AG08395 (cell line): ENCODE measurements at places on chromosomes 16 and 17.

GRCh38 chr17:17351901-17352781 is 49.0 kb downstream of the NT5M start:
- DNase-seq: no peak

DNA sequence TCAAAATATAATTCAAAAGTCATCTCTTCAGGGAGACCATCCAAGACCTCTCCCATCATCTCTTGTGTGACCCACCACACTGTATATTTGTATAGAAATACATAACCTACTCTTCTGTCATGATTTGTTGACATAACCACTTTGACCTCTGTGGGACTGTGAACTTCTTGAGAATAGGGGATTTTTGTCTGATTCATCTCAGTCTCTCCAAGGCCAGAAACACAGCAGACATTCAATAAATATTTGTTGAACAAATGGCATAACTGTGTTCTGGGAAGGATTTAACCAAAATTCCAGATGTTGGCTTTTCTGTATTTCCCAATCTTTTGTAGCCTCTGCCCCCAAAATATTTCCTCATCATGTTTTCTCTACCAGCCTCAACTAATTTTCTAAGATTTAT is 169.7 kb downstream of the CDH11 start:
- peak; percentile 38 for DNase-seq

DNA sequence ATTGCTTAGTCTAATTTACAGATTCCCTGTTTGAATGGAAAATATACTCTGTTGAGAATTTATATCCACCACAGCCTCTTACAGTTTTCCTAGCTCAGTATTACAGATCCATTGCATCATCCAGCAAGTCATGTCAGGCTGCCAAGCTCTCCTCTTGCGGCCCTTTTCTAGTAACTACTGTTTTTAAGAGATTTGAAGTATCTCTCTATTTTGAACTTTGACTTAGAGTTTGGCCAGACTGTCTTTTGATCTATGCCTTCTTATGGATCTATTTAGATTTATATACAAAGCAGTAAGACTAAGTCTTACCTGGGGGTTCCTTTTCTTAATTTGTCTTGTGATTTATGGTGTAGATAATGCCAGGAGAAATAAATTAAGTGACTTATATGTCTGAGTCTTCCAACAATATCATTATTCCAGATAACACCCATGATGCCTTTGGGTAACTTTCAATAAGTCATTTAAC is 53.1 kb upstream of the ABCC11 start:
- DNase-seq: peak; percentile 61

DNA sequence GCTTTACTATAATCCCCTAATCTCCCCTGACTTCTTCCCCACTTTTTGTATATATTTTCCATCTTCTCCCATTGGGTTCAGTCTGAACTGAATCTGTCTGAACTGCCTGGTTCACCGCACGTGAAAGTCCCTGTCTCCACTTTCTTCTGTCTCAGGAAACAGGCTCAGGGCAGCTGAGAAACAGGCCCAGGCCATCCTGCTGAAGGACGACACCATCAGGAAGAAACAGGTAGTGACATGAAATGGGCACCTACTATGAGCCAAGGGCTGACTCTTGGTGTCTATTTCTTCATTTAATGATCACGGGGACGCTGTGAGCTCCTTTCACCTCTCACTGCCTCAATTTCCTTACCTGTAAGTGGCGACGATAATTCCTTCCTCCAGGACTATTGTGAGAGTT is 90.5 kb upstream of the HSBP1 start:
- DNase-seq: no peak

- DNase-seq: no peak
Measured at GRCh38 chr16:81650982-81651562, 128.0 kb upstream of the PLCG2 start.

- no peak for DNase-seq
Measured at GRCh38 chr17:15124746-15125145, 140.4 kb downstream of the PMP22 start.

DNA sequence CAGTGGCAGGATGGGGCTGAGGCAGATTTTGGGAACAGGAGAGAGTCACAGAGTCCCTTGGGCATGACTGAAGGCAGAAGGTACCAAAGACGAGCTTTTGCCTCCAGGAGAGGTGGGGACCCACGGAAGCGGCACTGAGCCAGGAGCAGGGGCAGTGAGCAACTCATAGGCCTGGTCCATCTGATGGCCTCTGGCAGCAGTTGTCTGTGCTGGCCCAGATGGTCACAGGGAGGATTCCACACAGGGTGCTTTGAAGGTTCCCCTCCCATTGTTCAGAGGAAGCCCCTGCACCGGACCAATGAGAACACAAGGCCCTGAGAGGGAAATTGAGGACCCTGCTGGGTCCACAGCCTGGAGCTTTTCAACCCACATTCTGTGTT is 360.3 kb upstream of the TNRC6C start:
- no peak for DNase-seq

- DNase-seq: no peak
Measured at GRCh38 chr17:14904386-14904785, 360.7 kb downstream of the PMP22 start.

- DNase-seq: peak; percentile 68
Measured at GRCh38 chr17:66348584-66349165, 46.3 kb downstream of the PRKCA start.

DNA sequence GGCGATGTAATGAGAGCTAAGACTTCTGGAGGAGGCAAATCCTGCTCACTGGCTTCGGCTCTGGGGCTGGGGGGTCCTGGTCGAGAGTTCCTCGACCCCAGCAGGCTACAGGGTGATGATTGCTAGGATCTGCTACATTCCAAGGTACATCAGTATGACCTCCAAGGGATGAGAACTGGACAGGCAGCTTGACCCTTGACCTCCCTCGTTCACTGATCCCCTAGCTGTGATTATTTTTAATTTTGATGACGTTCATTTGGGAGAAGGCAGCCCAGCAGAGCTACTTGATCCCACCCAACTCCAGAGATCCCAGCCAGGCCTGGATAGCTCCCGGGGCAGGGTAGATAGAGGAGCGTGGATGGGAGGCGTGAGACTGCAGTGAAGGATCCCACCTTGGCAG is 242.3 kb downstream of the MAF start:
- no peak for DNase-seq

- peak; percentile 16 for DNase-seq
Measured at GRCh38 chr16:11783319-11784037, 13.6 kb downstream of the ZC3H7A start.

GRCh38 chr16:83648347-83648746 is 159.4 kb upstream of the HSBP1 start:
- DNase-seq: no peak

DNA sequence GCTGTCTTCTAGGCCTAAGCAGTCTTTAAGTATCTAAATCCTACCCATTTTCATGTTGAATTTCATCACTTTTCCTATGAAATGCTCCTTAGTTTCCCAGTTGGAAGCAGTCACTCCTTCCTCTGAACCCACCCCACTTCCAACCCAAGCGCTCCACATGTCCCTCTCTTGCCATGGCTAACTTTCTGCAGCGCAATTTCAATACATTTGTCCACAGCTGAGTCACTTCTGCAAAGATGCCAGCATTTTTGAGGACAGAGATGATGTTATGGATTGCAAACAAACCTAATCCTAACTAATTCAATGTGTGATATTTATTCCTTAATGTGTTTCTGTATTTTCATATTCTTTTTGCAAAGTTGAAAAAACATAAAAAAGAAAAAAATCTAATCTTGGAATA is 71.7 kb downstream of the HLF start:
- no peak for DNase-seq

- no peak for DNase-seq
Measured at GRCh38 chr17:64255764-64256163, 7.3 kb downstream of the TEX2 start.

GRCh38 chr16:53986793-53987192 is 282.8 kb downstream of the FTO start:
- DNase-seq: no peak

GRCh38 chr17:10657879-10658278 is 770 bp upstream of the MYH3 start:
- DNase-seq: no peak

DNA sequence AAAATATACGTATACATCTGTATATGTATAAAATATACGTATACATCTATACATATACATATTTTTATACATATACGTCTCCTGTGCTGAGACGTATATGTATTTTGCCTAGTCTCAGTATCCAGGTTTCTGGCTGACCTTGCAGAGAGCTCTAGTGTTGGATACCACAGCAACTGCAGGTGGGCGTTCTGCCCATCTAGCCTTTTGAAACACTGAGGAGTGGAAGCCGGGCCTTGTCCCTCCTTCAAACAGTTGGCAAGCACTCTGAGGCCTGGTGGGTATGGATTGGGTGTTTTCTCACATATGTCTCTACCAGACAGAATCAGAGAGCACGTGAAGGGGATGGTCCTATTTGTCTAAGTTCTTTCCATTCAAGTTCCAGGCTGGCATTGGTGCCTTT is 39.4 kb upstream of the MRC2 start:
- no peak for DNase-seq

- DNase-seq: no peak
Measured at GRCh38 chr17:22277595-22277994, 585.3 kb downstream of the KCNJ18 start.

GRCh38 chr16:49505556-49505955 is 132.0 kb downstream of the C16orf78 start:
- no peak for DNase-seq

- DNase-seq: no peak
Measured at GRCh38 chr17:77826132-77826873, 132.2 kb upstream of the TNRC6C start.

DNA sequence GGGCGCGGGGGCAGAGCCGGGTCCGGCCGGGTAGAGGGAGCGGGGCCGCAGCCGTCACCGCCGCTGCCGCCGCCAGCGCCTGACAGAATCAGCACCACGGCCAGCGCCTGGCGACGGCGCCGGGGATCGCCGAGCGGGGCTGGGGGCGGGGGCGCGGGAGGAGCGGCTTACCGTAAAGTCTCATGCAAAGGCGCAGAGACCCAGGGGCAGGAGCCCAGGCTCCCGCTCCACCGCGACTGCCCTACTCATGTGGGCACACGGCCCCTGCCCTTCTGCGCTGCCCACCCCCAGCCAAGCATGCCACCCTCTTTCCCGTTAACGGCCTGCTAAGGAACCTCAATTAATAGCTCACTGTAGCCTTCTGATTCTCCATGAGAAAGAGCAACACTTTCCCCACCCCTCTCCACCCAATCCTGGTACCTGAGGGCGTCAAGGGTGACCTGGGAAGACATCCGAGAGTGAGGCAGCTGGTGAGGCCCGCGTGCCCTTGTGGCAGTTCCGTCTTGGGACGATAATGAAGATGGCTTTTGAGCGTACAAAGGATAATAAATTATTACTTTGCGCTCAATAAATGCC is at the start of gene SEZ6:
SEZ6 (minus strand) TSS at position 98 of the 576 bp plus-strand sequence. CDS start 164 bp downstream, outside the sequence.
- peak; percentile 79 for DNase-seq

DNA sequence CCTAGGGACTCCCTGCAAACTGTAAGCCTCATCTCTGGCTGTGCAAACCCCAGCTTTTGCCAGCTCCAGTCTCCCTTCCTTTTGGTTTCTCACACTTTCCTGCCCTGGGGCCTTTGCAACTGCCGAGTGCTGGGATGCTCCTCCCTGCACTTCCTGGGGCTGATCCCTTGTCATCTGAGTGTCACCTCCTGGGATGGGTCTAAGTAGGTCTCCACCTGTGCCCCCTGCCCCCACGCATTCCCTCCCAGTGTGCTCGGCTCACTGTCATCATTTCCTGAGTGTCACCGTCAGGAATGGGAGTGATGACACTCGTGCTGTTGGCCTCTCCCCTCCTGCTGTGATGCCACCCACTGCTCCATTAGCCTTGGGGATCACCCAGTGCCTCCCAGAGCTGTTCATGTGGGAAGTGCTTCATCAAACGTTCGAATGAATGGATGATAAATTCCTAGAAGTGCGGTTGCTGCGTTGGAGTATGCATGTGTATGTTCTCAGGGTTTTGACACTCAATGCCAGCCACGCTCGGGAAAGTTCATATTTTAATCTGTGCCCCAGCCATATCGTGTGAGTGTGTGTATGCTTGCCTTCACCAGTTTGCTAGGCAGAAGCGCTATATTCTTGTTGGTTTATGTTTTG is 189.9 kb downstream of the NTN1 start:
- DNase-seq: no peak
